IPS-NIHi11 (cell line): ENCODE measurements at places on chromosomes 7 and 10.

DNA sequence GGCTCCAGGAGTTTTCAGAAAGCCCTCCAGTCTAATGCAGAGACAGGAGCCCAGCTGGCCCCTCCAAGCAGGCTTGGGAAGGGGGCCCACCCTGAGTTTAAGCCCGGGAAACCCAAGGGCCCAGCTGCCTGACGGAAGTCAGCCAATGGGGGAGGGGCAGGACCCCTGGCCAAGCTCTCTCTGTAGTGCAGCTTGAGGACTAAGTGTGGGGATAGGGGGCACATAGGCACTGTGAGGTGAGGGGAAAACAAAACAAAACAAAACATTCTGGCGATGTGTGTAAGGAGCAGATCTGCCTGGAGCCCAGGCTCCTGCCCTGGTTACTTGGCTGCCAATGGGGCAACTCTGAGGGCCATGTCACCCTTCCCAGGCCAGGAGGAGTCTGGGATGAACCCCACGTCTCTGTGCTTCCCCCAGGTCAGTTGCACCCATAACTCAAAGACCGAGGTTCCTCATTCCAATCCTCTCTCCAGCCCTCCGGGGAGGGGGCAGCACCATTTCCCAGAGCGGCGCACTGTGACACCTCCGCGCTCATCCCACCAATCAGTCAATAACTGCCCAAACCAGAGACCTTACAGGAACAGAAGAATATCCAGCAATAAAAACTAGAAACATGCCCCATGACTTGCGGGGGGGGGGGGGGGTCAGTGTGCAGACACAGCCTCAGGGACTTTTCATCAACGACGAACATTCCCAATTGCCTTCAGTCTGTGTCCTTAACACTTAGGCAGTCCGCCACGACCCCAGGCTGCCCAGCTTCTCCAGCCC is 1.7 kb downstream of the CXCL12 start:
- no peak for DNase-seq

GRCh38 chr7:29194206-29194593 is 375 bp upstream of the CHN2 start:
- peak; percentile 48 for DNase-seq

- no peak for DNase-seq
Measured at GRCh38 chr7:112362053-112362650, 88.1 kb upstream of the IFRD1 start.

DNA sequence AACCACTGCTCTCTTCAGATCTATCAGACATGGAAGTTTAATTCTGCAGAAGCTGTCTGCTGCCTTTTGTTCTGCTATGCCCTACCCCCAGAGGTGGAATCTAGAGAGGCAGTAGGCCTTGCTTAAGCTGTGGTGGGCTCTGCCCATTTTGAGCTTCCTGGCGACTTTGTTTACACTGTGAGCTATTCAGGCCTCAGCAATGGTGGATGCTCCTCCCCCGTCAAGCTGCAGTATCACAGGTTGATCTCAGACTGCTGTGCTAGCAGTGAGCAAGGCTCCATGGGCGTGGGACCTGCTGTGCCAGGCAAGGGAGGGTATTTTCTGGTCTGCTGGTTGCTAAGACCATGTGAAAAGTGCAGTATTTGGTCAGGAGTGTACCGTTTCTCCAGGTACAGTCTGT is 45.1 kb upstream of the CDK14 start:
- DNase-seq, result no peak

DNA sequence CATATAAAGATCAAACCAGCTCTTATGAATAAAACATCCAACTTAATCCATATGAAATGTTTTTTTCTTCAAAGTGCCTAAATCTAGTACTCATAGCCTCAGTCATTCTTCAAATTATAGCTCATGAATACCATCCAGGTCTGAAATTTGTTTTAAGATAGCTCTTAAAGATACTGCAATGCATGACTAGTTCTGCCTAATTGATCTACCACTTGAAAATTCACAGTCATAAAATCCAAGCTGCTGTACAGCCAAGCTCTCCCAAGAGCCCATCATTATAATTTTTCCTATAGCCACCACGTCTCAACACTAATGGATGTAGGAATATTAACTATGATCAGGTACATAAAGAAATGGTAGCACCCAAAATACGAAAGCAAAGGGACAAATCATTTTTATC is 87.9 kb upstream of the RNF148 start:
- DNase-seq, result no peak

GRCh38 chr10:87966459-87966858 is 103.0 kb downstream of the PTEN start:
- DNase-seq, result no peak
